ENCODE measurements at places on chromosomes 3 and 15. TPM values are rescaled to one million over a fixed set of nuclear protein-coding genes. Genes with fewer than 3 reads are reported as not detected.

Gene TKT
- total RNA-seq, result 1,875 TPM

Gene ZMYND10
- 1.2 TPM for total RNA-seq

Gene SKOR1
- 0.03 TPM for total RNA-seq

Gene IL17RE
- total RNA-seq, result 1.0 TPM

Gene RASL12
- 0.19 TPM for total RNA-seq

Gene CPLX3
- total RNA-seq, result not detected

Gene NGLY1
- total RNA-seq, result 19.1 TPM

Gene KNL1
- 6.4 TPM for total RNA-seq

Gene AADAC
- total RNA-seq, result 20.8 TPM

Gene ANKRD34C
- total RNA-seq, result not detected

Gene RAD54L2
- 5.1 TPM for total RNA-seq

Gene SLC38A3
- not detected for total RNA-seq

Gene DAZL
- total RNA-seq, result not detected

Gene HGD
- 13.9 TPM for total RNA-seq

Gene CCDC54
- not detected for total RNA-seq

Gene LIPH
- 7.2 TPM for total RNA-seq

Gene ANKRD63
- 0.20 TPM for total RNA-seq

Measured in A549 treated with DMSO at 1 μM for 4 hours (cell line).